ENCODE measurements at places on chromosomes 4 and X.

DNA sequence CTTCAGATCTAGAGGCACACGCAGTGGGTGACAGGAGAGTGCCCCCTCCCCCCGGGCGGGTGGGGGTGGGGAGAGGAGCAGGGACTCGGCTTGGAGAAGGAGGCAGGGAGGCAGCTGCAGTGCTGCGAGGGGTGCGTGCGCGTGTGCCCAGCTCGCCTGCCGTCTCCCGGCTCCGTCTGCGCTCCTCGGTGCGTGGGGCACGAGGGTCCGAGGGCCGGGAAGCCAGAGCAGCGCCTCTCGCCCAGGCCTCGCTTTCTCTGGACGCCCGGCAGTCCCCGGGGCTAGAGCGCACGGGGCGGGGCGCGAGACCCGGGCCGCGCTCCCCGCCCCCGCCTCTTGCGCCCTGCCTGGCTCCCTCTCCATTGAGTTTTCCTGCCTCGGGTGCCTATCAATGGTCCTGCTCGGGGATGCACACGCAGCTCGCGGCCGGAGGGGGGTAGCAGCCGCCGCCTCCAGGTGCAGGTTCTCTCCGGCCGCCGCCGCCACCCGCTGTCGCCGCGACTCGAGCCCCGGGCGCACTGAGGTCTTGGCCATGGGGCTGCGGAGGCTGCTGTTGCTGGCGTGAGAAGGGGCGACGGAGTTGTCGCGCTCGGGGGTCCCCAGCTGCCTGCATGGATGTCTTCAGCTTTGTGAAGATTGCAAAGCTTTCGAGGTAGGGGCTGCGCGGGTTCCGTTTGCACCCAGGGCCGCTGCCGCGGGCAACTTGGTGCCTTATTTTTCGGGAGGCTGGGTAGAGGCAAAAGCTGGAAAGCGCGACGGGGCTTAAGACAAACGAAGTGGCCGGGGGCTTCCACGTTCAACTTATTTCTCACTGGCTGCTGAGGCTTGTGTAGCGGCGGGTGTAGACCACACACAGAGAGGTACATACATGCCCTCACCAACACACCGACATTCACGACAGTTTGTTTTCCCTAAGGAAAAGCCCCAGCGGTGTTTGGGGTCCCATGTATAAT is at the start of gene FRMPD4:
Gene FRMPD4, plus strand, starts transcription at position 113 of the 953 bp plus-strand sequence. Its CDS starts 499 bp downstream, at position 612.
- peak; percentile 50 for DNase-seq

GRCh38 chrX:68865926-68866325 is 37.1 kb downstream of the EFNB1 start:
- no peak for DNase-seq

DNA sequence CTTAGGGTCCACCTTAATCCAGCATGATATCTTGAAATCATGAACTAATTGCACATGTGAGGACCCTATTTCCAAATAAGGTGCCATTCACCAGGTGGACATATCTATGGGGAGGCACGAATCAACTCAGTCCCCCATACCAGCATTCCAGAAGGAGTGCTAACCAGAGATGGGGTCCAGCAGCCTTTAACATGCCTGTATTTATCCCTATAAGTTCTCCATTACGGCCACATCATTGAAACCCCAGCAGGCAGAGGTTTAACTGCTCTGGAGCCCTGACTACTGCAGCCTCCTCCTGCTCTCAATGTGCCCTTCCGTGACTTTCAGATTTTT is 3.2 kb upstream of the ASMTL start:
- no peak for DNase-seq

GRCh38 chr4:5114950-5115349 is 63.7 kb downstream of the STK32B start:
- DNase-seq, result no peak

GRCh38 chrX:118506805-118507480 is 11.3 kb downstream of the DOCK11 start:
- DNase-seq, result no peak

DNA sequence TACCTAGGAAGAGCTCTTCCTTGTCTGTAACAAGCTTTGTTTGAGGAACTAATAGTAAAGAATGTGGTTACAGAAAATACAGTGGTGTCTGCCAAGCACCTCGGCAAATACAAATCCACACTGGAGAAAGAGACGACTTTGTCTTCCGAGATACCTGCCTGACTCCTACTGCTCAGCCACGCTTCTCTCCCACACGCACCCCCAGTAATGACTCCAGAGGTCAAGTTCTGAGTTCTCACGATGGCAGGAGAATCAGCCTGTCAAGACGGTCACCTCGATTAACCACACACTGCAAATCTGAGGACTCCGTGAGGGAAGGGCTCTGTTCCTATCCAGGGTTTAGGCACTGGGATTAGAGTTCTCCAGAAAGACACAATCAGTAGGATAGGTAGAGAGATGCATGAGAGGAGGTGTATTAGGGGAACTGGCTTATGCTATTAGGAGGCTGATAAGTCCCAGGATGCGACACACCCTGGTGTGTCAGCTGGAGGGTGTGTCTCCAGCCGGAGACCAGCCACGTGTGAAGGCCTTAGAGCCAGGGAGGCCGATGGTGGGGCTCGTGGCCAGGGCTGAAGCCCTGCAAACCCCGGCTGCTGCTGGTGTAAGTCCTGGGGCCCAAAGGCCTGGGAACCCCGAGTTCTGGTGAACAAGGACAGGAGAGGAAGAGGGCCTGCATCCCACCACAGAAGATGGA is 8.4 kb upstream of the TRIML2 start:
- DNase-seq, result no peak

- no peak for DNase-seq
These were observed 95.7 kb upstream of the DRD5 start for GRCh38 chr4:9685692-9686091.

DNA sequence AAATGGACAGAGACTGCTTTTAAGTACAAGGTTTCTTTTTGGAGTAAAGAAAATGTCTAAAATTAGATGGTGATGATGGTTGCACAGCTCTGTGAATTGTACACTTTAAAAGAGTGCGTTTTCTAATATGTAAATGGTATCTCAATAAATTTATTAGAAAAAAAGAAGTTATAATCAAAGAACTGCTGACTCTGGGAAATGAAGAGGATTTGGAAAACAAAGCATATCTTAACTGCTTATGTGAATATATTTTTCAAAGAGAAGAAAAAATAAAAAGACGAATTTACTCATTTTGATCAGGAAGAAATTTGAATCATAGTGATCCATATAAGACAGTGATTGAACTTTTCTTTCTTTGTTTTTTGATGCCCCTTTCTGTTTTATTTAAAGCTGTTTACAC is 45.9 kb upstream of the FSTL5 start:
- no peak for DNase-seq

DNA sequence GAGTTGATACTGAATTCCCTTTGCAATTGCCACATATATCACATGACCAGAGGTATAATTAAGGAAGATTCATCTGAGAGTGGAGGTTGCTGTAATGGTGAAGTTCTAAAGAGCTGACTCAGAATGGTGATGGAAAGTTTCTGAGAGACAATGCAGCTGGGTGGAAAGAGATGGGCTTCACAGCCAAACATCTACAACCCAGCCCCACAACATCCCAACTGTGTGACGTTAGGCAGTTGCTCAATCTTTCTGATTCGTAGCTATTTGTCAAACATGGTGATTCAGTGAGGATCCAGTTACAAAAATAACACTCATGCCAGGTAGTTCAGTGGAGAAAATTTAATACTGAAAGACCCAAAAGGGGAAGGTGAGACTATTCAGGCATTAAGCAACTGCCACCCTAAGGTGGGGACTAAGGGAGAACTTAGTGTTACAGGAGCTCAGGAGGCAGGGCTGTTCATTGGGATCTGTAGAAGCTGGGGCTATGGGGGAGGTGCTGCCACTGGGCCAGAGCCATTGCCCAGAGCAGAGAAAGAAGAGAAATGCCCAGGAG is 6.9 kb upstream of the AFF1 start:
- no peak for DNase-seq

GRCh38 chr4:72319601-72320021 is 249.4 kb downstream of the ADAMTS3 start:
- DNase-seq, result peak; percentile 66

GRCh38 chrX:136303041-136303440 is 2.3 kb downstream of the ADGRG4 start:
- no peak for DNase-seq

DNA sequence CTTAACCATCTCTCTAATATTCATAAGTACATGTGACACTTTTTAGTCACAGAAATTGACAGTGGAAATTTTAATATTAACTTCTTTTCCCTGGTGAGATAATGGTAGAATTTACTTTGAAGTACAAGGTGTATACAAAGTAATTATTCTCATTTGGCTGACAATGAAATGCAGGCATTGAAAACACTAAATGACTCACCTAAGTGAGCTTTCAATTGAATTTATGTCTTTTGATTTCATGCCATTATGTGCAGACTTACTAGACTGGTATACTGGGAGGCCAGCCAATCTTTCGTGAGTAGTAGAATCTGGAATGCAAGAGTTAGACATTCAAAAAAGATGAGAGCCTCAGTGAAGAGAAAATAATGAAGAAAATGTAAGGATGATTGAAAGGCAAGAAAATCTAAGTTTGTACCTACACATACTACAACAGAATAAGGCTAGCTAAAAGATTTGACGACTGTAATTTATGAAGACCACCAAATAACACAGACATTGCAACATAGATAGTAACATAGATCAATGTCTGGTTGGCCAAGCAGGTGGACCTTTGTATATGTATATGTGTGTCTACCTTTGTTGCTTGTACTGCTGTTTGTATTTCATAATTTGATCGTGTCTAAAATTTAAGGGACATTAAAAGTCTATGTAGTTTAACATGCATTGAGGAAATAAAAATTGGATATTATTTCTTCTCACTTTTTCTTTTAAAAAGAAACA is 459.7 kb downstream of the IL15 start:
- peak; percentile 70 for DNase-seq

- no peak for DNase-seq
These were observed 14.8 kb downstream of the CXCL3 start for GRCh38 chr4:74023709-74024108.

GRCh38 chr4:6972375-6972650 is 62.7 kb downstream of the TBC1D14 start:
- DNase-seq, result no peak

GRCh38 chrX:47030339-47030738 is 47.9 kb upstream of the RGN start:
- peak; percentile 36 for DNase-seq

- peak; percentile 64 for DNase-seq
These were observed at the start of gene GAB1 for GRCh38 chr4:143336781-143337599. GAB1 (plus strand) TSS chr4:143336876; CDS start chr4:143337189, 313 bp downstream.

DNA sequence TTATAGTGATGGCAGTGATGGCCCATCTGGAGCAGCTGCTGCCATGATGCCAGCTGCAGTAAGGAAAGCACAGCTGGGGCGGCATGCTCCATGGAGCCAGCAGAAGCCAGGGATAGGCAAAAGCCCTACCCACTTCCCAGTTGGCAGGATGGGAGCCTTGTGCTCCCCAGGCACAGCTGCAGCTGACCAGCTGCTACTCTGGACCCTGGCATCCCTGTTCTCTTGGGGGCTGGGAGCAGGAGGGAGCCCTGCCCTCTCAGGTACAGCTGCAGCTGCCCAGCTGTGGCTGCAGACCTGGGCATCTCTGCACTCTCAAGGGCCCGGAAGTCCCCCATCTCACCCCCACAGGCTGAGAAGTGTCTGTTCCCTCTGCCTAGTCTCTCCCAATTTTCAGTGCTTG is 531.9 kb downstream of the PCDH18 start:
- peak; percentile 2 for DNase-seq

DNA sequence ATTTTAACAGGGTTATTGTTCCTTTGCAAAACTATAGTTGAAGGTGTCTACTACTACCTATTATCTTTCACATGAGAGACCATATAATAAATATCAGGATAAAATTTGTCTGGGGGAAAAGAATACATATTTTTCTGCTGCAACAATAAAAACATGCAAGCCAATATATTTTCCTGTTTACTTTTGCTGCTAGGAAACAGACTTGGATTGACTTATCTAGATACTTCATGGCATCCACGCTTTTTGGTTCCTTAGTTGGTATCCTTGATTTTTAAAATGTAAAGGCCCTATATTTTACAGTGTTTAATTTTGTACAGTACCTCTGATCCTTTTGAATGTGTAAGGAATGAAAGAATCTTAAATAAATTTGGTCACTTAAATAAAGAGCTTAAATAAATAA is 150.6 kb downstream of the GPC3 start:
- DNase-seq, result no peak

- DNase-seq, result no peak
These were observed 464.4 kb upstream of the BOD1L1 start for GRCh38 chr4:14091966-14092365.

DNA sequence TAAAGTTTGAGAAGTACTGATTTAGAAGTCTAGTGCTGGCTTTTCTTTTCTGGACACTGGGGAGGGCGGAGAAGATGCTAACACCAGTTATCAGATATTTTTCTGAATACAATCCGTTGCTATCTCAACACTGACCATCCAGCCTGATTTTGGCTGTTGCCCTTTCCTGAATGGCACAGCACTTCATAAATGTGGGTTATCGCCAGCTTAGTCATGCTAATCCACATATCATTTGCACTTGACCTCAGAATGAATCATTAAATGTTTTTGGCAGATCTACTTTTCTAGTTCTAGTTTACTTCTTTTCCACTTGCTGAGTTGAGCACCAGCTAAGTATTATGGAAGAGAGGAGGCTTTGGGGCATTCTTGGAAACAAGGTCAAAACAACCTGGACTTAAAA is 60.8 kb upstream of the ESX1 start:
- DNase-seq, result no peak

- no peak for DNase-seq
These were observed 48.2 kb downstream of the THAP9 start for GRCh38 chr4:82948647-82949204.

- DNase-seq, result no peak
These were observed 48.6 kb upstream of the ERVMER34-1 start for GRCh38 chr4:52799813-52800212.

- DNase-seq, result no peak
These were observed 65.7 kb downstream of the CASK start for GRCh38 chrX:41857670-41858069.

All from NCI-H446 (cell line).